ENCODE measurements at places on chromosomes 3 and 15.

GRCh38 chr3:13358643-13359042 is 61.5 kb downstream of the NUP210 start:
- no peak for DNase-seq

DNA sequence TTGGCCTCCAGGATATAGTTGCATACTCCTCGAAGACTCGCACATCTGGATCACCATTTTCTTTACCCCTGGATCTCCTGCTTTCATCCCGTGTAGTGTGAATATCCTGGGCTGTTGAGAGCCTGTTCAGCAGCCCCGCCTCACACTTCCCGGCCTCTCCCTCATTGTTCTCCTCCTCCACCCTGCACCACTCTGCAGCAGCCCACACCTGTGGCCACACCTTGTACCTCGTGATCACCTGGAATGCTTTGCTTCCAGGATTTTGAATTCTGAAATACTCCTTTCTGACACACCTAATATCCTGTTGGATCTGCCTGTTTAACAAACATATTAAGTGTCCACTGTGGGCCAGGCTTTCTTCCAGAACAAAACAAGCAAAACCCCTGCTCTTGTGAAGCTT is 14.4 kb downstream of the ABHD17C start:
- DNase-seq = no peak

DNA sequence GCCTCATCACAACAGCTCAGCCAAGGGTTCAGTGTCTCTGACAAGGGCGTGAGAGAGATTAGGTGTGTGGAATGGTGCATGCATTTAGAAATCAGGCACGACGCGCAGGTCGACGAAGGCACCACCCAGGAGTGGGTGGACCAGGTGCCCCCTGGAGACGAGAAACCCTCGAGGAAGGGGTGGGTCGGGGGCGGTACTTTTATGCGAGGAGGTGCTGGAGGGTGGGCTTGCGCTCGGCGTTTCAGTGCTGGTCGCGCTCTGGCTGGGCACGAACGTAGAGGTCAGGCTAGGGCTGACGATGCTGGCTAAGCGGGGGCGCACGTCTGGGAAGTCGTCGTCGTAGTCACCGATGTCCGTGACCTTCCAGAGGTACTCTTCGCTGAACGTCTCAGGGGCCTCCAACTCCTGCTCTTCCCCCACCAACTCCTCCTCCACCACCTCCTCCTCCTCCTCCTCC is 393 bp downstream of the ERICH6 start:
- peak; percentile 58 for DNase-seq

- DNase-seq = no peak
Observed at GRCh38 chr15:52427804-52428203, 100.9 kb downstream of the MYO5A start.

DNA sequence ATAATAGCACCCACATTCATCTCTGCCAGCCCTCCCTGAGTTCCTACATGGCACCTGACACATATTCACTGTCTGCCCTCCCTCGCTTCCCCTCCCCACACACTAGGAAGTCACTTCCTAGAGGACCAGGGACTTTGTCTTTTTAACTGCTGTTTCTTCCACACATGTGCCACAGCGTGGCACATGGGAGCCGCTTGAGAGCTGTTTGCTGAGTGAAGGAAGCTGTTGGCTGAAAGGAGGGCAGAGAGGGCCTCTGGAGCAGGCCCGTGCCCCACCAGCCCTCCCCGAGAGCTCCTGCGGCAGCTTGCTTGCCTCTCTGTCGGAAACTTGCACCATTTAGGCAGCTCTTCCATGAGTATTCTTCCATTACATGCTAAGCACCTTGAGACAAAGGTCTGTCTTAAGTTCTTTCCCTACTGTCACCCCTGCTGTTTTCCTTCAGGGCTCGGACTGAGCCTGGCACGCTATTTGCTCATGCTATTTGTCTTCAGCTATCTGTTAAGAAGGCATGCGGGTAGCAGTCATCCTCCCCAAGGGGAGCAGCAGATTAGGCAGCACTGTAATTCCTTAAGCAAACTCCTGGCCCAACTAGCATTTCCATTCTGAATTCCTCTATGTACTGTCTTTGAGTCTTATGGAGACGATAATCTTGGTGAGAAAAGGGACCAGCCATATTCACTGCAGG is 72.2 kb downstream of the CACNA1D start:
- no peak for DNase-seq

- DNase-seq = no peak
Observed at GRCh38 chr3:72095521-72095920, 310.6 kb upstream of the PROK2 start.

DNA sequence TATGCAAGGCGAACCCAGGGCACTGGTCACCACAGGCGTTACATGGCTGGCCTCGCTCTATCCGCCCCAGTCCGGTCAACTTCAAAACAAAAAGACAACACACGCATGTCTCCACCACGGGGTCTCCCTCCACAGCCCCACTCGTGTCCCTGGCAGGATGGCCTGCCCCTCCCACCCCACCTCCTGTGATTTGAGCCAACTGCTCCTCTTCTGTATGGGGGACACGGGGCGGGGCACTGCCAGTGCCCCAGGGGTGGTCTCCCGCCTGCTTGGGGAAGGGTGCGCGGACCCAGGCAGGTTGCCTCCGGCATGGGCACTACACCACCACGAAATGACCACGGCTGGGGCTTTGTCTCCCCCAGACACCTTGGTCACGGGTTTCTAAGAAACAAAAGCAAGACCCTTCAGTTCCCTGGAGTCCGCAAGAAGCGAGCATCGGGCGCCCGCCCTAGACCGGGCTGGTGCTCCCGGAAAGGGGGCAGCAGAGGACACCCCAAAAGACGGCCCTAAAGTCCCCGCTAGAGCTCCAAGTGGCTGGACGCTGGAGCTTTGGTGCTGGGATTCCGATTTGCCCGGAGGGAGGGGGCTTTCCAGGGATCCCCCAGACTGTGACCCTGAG is 219.3 kb upstream of the PRICKLE2 start:
- DNase-seq = no peak

DNA sequence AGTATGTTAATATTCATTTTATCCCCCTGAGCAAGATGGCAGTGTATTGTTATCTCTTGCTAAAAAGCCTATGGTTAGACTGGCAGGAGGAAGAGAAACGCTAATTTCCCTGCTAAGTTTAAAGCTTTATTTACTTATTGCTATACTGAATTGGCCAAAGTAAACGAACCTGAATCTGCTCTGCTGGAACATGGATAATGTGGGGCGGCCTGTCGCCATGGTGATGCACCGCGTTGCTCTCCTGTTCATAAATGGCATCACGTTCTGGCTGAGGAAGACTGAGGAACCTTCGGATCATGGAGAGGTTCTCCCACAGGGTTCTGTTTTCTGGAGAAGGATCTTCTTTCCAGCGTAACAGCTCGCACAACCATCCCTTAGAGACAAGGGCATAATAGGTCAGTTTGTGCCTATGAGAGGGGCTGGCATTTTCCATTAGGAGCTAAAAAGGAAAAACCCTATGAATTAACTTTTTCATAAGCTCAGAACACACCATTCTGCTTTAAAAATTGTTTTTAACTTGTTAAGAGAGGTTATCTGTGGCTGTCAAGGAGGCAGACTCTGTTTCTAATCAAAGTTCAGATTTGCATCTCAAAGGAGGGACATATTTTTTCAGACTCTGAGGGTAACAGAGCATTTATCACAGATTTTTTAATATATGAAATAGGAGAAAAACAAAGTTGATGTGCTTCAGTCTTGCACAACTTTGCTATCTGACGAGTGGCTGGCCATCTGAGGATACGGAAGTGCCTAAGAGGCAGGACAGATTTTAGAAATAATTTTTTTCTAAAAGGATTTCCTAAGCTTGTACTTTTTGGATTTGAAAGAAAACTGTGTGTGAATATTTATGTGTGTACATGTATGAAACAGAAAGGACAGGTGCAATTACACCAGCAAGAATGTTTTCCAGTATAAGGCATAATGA is 73.1 kb downstream of the SATB1 start:
- DNase-seq = no peak

- no peak for DNase-seq
Observed at GRCh38 chr3:163614886-163615285, 1463.4 kb downstream of the SI start.

DNA sequence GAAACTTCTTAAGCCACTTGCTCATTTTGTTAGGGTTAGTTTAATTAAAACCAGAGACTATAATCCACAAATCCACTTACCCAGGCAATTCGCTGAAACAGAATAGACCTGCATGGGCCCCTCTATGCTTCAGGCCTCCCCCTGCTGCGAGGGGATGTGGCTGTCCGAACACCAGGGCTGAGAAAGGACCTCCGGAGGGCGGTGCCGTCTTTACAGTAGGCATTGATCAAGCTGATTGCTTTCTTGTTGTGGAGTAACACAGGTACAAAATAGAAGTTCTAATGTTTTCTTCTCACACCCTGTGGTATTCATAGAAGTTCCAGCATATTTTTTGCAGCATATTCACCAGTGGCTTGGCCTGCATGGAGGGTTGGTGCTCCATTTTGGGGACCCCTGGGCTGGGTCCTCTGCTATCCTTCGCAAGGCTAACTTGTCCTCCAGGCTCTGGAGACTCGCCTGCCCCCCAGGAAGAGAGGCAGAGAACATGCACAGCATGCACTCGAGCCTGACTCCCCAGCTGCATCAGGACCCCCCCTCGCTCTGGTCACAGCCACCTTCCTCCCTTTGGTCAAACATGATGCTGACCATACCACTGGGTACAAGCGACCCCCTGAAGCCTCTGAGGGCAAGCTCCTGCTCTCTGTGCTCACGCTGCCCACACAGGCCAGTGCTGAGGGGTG is 55.3 kb downstream of the TPRA1 start:
- no peak for DNase-seq

DNA sequence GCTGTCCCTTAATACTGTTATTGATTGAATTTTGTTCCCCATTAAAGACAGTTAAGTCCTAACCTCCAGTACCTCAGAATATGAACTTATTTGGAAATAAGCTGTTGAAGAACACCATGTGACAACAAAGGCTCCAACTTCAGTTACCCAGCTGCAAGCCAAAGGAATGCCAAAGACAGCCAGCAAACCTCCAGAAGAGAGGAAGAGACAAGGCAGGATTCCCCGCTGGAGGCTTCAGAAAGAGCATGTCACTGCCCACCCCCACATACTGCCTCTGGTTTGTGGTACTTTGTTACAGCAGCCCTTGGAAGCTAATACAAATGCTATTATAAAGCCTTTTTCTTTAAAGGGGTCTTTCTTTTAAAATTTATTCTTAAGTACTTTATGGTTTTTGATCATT is 18.4 kb upstream of the NEK10 start:
- no peak for DNase-seq

DNA sequence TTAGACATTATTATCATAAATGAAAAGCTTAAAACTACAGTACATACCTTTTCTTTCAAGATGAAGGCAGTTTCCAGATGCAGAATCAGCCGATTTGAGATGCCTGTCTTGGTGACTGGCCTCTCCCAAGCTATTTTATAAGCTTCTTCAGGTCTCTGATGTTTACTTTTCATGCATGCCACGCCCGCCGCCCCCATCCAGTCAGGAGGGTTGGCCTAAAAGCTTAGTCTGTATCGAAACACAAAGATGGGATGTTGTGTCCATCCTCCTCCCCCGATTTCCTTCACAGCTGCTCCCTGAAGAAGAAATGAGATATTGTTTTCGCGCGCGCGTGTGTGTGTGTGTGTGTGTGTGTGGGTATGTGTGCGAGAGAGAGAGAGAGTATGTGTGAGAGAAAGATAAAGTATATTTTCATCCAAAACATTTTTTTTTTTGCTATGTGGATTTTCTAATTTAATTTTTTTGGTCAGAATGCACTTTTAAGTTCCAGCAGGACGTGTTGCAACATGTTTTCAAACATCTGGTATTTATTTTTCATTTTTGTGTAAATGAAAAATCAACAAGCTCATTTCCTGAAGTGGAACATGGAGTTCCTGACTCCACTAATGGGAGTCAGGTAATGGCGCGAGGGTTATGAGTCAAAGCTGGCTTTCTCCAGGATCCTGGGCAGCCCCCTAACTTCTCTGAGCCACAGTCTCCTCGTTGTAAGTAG is at the start of gene APOD:
Gene APOD, minus strand, starts transcription at position 110 of the 712 bp plus-strand sequence. CDS start 4,479 bp downstream, outside the sequence.
- no peak for DNase-seq

- no peak for DNase-seq
Observed at GRCh38 chr3:73605412-73605811, 19.3 kb downstream of the PDZRN3 start.

Measured in CD4-positive, alpha-beta T cell treated with Interleukin-12 subunit alpha and Interleukin-12 subunit beta, for 1 hour (primary cell).